ENCODE measurements at places on chromosomes 4 and X.
A peak's percentile ranks its signal among the peaks of the same experiment; 100 is the strongest.

- no peak for DNase-seq
These were observed 893.8 kb upstream of the INTU start for GRCh38 chr4:126738926-126739325.

DNA sequence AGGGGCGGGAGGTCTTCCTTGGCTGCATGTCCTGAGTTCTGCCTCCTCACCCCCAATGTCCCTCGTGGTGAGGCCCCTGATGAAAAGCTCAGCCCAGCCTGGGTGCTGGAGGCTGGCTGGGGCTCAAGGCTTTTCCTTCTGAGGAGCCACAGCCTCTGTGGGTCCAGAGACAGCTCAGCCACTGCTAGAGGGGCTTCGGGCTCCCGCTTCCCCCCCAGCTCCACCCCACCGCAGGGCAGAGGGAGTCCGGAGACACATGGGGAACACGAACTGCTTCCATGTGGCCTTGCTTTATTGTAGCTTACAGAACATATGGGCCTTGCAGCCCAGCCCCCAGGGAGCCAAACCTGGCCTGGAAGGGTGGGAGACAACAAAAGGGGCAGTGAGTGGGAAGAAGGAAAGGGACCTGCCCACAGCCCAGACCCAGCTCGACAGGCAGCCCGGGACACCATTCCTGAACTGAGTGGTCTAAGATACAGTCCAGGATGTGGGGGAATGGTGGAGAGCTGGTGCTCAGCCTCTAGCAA is 89.9 kb upstream of the NKX1-1 start:
- DNase-seq: no peak

DNA sequence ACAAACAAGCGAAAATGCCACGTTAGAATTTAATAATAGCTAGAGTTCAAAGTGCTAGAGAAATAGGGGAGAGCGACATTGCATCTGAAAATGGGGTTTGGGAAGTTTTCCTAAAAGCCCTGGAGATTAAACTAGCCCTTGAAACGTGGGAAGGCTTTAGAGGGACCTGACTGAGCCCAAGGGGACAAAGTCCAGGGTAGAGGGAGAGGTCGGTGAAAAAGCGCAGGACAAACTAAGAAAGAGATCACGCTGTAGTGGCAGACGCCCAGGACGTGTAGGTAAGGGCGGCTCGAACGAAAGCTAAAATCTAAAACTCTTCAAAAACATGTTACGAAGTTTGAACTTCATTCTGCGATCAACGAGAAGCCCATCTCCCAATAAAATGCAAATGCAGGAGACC is 1.1 kb upstream of the ATP11C start:
- peak; percentile 32 for DNase-seq

- DNase-seq: no peak
These were observed 12.6 kb downstream of the RUFY3 start for GRCh38 chr4:70734168-70734954.

GRCh38 chrX:112857478-112857878 is 16.8 kb upstream of the AMOT start:
- DNase-seq: peak; percentile 59

DNA sequence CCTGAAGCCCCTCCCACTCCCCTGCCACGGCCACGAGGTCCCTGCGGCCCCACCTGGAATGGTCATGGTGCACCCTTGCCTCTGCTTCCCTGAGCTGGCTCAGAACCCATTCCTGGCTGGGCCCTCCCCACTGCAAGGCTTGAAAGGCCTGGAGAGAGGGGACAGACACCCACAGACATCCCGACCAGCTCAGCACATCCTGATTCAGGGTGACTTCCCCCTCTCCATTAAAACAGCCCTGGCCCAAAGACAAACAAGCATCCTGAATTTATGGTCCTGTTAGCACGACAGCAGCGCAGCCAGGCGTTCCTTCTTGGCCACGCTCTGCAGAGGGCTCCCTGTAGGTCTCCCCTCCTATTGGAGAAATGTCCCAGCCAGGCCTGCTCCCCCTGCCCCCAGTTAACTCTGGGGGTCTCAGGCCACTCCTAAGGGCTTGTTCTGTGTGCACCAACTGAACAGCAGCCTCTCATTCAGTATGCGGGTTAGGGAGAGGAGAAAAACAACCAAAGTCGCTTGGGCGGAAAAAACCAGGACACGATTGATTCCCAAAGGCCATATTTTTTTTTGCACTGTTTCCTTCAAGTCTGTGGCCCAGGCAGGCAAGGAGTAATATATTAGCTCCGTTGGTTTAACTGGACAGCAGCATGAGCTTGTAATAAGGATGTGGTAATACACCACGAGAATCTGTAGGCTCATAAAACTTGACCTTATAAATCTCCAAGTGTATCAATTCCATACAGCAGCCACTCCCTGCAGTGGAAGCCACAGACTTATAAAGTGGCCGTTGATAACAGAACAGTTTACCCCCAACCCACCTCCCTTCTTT is 106.7 kb upstream of the MSX1 start:
- DNase-seq: no peak

GRCh38 chr4:7892212-7893019 is 47.2 kb downstream of the AFAP1 start:
- no peak for DNase-seq

DNA sequence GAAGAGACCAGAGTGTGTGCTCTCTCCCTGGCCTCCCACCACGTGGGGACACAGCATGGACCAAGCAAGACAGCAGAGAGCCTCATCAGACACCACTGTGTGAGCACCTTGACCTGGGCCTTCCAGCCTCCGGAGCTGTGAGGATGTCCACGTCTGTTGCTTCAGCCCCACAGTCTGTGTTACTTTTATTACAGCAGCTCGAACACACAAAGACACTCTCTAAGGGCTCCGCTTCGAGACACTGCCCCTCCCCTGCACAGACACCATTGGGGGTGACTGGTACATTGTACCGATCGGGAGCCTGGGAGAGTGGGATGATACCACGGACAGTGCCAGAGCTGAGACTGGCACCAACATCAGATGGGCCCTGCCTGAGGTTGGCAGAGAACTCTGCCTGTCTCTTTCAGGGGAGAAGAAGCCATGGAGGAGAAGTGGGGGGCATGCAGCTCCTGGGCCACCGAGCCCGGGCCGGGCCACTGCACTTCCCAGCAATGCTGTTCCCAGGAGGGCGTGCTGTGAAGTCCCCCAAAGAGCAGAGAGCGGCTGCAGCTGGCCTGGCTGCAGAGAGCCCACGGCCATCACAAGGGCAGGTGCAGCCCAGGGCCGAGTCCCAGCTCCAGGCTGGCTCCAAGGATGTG is 48.1 kb upstream of the HMX1 start:
- peak; percentile 3 for DNase-seq

DNA sequence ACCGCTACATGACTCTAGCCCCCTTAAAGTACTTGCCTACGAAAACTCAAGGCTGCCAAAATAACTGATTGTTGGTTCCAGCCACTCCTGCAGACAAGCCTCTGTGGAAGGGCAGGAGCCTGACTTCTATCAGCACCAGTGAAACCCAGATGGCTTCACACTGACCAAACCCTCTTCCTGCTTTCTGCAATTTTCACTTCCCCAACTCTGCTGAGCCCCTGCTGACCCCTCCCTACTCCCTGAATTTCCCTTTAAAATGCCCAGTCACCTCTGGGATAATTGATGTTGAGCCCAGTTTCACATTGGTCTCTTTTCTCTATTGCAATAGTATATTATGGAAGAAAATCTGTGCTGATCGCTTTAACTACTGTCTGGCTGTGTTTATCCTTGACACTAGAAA is 61.6 kb upstream of the STS start:
- DNase-seq: no peak

DNA sequence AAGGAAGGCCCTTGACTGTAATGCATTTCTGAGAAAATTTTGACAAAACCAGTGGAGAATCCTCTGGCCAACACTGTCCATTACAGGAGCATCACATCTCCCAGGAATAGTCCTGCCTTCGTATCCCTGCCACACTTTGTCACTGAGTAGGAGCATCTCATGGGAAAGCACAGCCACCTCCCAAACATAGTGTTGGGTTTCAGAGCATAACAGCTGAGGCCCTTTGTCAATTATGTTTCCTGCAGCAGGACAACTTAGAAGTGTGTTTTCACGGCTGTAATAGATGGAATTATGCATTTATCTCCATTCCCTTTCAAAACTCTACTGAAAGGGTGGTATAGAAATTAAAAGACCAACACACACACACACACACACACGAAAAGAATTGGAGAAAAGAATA is 91.1 kb upstream of the SMAD1 start:
- DNase-seq: no peak

DNA sequence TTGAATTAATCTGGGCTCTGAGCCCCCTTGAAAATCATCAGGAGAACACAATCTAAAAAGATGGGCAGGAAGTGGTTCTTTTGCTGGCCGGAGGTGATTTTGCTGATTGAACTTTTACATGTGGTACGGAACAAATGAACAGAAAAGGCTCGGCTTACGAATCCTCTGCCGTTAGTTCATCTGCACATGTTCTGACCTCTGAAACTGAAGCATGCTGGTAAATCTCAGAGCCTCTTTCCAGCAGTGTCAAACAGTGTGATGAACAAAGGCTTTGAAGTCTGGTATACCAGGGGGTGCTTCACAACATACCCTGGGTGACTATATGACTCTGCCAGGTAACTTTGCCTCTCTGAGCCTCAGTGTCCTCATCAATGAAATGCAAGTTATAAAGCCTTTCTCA is 194.2 kb upstream of the C1QTNF7 start:
- no peak for DNase-seq

DNA sequence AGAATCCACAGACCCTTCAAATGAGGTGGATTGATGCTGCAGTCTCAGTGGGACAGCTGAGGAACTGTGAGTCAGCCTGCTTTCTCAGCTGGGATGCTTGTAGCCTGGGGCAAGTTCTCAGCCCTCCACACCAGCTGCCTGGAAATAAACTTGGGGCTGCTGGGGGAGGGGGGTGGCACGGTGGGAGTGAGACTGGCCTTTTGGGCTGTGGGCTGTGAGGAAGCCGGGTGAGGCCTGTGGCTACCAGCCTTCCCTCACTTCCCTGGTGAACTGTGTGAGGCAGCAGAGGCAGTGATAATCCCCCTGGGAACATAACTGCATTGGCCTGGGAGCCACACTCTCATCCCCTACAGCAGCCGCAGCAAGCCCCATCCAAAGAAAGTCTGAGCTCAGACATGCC is 114.5 kb upstream of the GUCY1A1 start:
- no peak for DNase-seq

DNA sequence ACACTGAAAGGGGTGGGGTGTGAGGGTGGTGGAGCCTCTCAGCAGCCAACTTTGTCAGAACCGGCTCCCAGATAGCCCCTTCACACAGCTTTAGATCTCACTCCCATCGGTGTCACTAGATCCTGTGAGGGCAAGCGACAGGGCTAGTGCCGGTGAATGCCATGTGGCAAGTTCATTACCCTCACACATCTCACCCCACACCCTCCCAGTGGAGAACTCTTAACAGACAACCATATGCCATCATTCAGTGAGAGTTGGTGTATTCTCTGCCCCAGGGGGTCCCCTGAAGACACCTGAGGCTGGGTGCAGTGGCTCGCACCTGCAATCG is 15.3 kb downstream of the SEPTIN6 start:
- no peak for DNase-seq

DNA sequence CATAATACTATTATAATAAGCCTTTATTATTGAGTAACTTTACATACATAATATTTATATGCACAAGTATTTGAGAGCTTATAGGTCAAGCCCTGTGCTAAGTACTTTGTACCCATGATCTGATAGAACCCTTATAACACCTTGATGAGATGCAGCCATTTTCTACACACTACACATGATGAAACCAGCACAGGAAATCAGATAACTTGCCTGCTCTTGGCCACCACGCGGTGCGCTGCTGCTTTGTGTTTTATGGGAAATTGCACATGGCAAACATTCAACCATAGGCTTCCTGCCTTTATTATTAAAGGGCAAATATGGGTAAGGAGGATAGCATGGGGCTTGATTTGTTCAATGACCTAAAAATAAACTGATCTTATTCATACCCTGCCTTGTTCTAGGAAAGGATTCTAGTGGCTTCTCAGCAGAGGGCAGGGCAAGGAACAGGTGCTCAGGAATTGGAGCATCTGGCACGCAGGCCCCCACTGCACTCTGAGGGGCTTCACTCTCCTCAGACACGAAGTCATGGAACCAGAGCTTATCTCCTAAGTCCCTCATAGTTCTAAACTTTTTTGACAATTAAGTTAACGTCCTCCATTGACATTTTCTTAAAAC is 31.6 kb upstream of the NAP1L5 start:
- no peak for DNase-seq

DNA sequence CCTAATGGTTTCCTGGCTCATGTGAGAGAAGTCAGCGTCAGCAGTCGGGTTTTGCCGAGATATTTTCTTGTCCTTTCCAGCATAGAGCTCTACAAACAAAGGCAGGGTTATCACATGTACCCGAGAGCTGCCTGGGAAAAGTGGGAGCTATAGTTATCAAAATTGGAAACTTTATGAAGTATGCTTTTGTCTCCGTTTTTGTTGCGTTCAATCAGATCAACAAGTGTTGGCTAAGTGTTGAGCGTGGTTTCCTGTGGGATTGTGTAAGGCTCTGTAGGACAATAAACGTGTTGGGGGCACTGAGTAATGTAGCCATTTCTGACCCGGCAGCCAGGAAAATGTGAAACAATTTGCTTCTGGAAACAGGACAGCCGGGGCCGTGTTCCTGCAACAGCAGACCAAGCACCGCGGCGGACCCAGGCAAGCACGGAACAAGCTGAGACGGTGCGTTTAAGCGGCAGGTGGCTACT is at the start of gene BMX:
TSS of gene BMX (plus strand) at position 311 of the 470 bp plus-strand sequence. CDS start 7,547 bp downstream, outside the sequence.
- no peak for DNase-seq

DNA sequence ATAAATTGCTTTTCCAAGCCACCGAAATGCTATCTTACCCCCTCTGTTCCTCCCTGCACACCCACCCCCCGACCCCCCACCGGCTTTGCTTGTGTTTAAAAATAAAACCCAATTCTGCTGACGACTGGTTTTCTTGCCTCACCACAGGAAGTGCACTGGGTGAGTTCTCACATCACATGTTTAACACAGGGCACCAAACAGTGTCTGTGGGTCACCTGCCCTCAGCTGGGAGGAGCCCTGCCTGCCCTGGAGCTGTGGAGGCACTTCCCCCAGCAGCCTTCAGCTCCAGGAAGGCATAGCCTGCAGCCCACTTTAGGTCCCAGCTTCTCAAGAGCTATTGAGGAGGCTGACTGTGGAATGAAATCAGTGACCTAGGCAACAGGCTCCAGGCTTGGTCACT is 8.8 kb downstream of the TMEM255A start:
- peak; percentile 23 for DNase-seq

DNA sequence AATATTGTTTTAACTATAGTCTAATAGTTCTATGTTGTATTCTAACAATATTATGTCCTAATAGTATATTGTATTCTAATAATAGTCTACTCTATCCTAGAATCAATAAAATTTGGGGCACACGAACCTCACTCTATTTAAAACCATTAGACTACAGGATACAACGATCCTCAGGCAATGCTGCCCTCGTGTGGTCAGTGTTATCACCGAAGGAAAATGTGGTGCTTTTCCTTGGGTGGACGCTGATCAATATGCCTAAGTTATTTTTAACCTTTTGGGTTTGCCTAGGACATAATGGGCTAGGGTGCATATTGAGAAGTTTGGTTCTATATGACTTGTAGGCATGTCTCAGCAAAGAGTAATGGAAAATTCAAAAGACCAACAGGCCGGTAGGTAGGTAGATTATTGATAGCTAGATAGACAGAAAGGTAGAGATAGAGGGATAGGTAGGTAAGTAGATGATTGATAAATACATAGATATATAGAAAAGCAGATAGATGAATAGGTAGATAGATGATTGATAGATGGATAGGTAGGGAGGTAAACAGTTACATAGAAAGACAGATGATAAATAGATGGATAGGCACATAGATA is 75.1 kb downstream of the PRKX start:
- DNase-seq: peak; percentile 73

Data from hepatocyte (in vitro differentiated cells).